ENCODE measurements at places on chromosomes 4 and X. TPM values are rescaled to one million over a fixed set of nuclear protein-coding genes. Genes with fewer than 3 reads are reported as not detected.

DNA sequence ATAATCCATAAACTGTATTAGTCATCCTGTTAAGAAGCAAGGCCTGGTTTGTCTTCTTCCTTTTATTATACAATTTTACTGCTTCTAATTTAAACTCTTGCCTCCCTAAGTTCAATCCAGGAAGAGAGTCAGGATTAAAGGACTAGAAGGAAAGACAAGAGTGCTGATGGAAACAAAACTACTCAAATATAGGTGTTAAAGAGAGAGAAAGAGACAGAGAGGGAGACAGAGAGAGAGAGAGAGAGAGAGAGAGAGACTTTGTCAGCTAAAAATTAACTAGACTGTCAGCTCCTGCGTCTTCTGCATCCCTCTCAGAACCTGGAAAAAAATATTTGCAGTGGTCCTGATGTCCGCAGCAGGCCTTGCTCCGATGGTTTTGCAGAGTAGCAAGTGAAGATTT is 13.5 kb upstream of the FGG start:
- no peak for DNase-seq
- H3K27ac ChIP-seq, result no peak overlapping the region
- peaks cover 9% of the 10 kb centered on the region for H3K4me1 ChIP-seq
- H3K27me3 ChIP-seq, result peaks cover 41% of the 10 kb centered on the region
- no peak overlapping the region for H3K4me3 ChIP-seq
- no peaks in the 10 kb centered on the region for H3K36me3 ChIP-seq

- no peaks in the 10 kb centered on the region for H3K27me3 ChIP-seq
- no peak overlapping the region for H3K4me3 ChIP-seq
- no peaks in the 10 kb centered on the region for H3K36me3 ChIP-seq
Observed at GRCh38 chr4:123701131-123701575, 304.6 kb downstream of the SPRY1 start.

- no peaks in the 10 kb centered on the region for H3K4me1 ChIP-seq
- H3K4me3 ChIP-seq, result no peak overlapping the region
- DNase-seq, result no peak
- H3K36me3 ChIP-seq, result no peaks in the 10 kb centered on the region
Observed at GRCh38 chrX:47080915-47081236, 2.6 kb downstream of the RGN start.

- no peaks in the 10 kb centered on the region for H3K27me3 ChIP-seq
- no peak overlapping the region for H3K4me3 ChIP-seq
- H3K4me1 ChIP-seq, result no peaks in the 10 kb centered on the region
- H3K27ac ChIP-seq, result no peak overlapping the region
Observed at GRCh38 chr4:73208376-73208775, 50.2 kb downstream of the ANKRD17 start.

DNA sequence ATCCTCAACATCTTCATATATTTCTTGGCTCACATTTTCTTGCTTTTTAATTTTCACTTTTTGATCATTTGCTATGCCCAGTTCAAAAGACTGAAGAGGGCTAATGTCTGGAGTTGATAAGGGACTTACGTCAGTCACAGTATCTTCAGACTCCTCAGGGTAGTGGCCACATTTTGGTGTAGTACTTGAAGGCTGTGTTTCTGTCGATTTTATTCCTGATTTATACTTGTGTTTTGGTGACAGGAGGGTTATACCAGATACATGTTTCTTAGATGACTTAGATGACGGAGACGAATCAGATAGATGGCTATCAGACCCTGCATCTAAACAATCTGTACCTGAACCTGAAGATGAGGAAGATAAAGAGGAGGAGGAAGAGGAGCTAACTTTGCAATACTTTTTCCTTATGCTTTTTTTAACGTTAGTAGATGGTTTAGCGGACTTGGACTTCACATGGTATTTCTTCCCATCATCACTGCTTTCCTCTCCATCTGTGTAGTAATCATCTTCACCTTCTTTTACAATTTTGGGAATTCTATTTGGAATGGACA is 13.4 kb downstream of the CFAP97 start:
- DNase-seq, result no peak
- H3K36me3 ChIP-seq, result peaks cover 48% of the 10 kb centered on the region
- H3K4me3 ChIP-seq, result no peak overlapping the region
- H3K4me1 ChIP-seq, result peaks cover 13% of the 10 kb centered on the region
- H3K27ac ChIP-seq, result no peak overlapping the region
- no peaks in the 10 kb centered on the region for H3K27me3 ChIP-seq

- H3K27ac ChIP-seq, result no peak overlapping the region
- H3K36me3 ChIP-seq, result no peaks in the 10 kb centered on the region
- no peak for DNase-seq
- H3K4me1 ChIP-seq, result no peaks in the 10 kb centered on the region
- H3K27me3 ChIP-seq, result no peaks in the 10 kb centered on the region
Observed at GRCh38 chr4:29151584-29151983, 1568.6 kb upstream of the PCDH7 start.

- peaks cover 12% of the 10 kb centered on the region for H3K36me3 ChIP-seq
- no peaks in the 10 kb centered on the region for H3K27me3 ChIP-seq
- H3K4me3 ChIP-seq, result no peak overlapping the region
- DNase-seq, result no peak
- H3K4me1 ChIP-seq, result peaks cover 19% of the 10 kb centered on the region
- H3K27ac ChIP-seq, result no peak overlapping the region
Observed at GRCh38 chr4:68466751-68467150, 19.5 kb downstream of the TMPRSS11E start.

- H3K27me3 ChIP-seq, result no peaks in the 10 kb centered on the region
- H3K36me3 ChIP-seq, result no peaks in the 10 kb centered on the region
- H3K4me3 ChIP-seq, result no peak overlapping the region
Observed at GRCh38 chr4:93320356-93320755, 508.2 kb upstream of the ATOH1 start.

DNA sequence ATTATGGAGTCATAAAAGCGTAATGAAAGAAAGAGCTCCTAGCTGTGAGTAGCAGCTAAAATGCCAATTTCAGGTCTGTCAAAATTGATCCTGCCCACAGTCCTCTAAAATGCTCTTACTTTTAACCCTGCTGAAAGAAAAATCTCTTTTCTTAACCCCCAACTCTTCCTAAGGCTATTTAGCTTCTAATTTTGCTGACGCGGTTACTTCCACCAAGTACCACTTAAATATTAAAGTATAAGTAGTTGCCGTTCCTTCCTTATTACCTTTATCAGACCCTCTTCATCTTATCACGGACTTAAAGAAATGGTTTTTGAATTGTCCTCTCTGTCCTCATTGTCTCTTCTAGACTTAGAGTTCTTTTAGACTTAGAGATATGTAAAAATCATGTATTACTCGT is 272.2 kb downstream of the FRMPD4 start:
- no peak overlapping the region for H3K27ac ChIP-seq
- H3K27me3 ChIP-seq, result no peaks in the 10 kb centered on the region
- H3K4me3 ChIP-seq, result no peak overlapping the region
- DNase-seq, result no peak

GRCh38 chr4:38152721-38153386 is 192.7 kb downstream of the PTTG2 start:
- no peak overlapping the region for H3K27ac ChIP-seq
- H3K4me3 ChIP-seq, result no peak overlapping the region
- H3K36me3 ChIP-seq, result no peaks in the 10 kb centered on the region
- peaks cover 33% of the 10 kb centered on the region for H3K4me1 ChIP-seq
- DNase-seq, result no peak

GRCh38 chrX:155251391-155251790 is 12.9 kb downstream of the RAB39B start:
- no peak overlapping the region for H3K4me3 ChIP-seq
- H3K27me3 ChIP-seq, result no peaks in the 10 kb centered on the region
- no peaks in the 10 kb centered on the region for H3K36me3 ChIP-seq
- no peak overlapping the region for H3K27ac ChIP-seq

- H3K27me3 ChIP-seq, result no peaks in the 10 kb centered on the region
- H3K4me1 ChIP-seq, result peaks cover 2% of the 10 kb centered on the region
- no peaks in the 10 kb centered on the region for H3K36me3 ChIP-seq
- H3K27ac ChIP-seq, result no peak overlapping the region
Observed at GRCh38 chr4:16693641-16694040, 204.8 kb downstream of the LDB2 start.

- H3K36me3 ChIP-seq, result no peaks in the 10 kb centered on the region
- H3K4me1 ChIP-seq, result no peaks in the 10 kb centered on the region
- H3K4me3 ChIP-seq, result no peak overlapping the region
- no peaks in the 10 kb centered on the region for H3K27me3 ChIP-seq
- no peak for DNase-seq
Observed at GRCh38 chrX:77572322-77572721, 125.1 kb downstream of the FGF16 start.

- no peaks in the 10 kb centered on the region for H3K27me3 ChIP-seq
- DNase-seq, result no peak
Observed at GRCh38 chr4:142671516-142671915, 174.6 kb downstream of the INPP4B start.

- no peaks in the 10 kb centered on the region for H3K36me3 ChIP-seq
- no peak for DNase-seq
- H3K4me3 ChIP-seq, result no peak overlapping the region
- no peak overlapping the region for H3K27ac ChIP-seq
- H3K27me3 ChIP-seq, result no peaks in the 10 kb centered on the region
- H3K4me1 ChIP-seq, result no peaks in the 10 kb centered on the region
Observed at GRCh38 chrX:10591363-10592335, 28.7 kb downstream of the MID1 start.

- no peaks in the 10 kb centered on the region for H3K27me3 ChIP-seq
- no peak overlapping the region for H3K4me3 ChIP-seq
- H3K36me3 ChIP-seq, result no peaks in the 10 kb centered on the region
- no peak for DNase-seq
Observed at GRCh38 chr4:7973545-7973981, 33.9 kb upstream of the AFAP1 start.

- no peaks in the 10 kb centered on the region for H3K36me3 ChIP-seq
- no peak for DNase-seq
- H3K4me1 ChIP-seq, result no peaks in the 10 kb centered on the region
- H3K4me3 ChIP-seq, result no peak overlapping the region
- no peak overlapping the region for H3K27ac ChIP-seq
Observed at GRCh38 chr4:107094976-107095375, 58.9 kb upstream of the DKK2 start.

DNA sequence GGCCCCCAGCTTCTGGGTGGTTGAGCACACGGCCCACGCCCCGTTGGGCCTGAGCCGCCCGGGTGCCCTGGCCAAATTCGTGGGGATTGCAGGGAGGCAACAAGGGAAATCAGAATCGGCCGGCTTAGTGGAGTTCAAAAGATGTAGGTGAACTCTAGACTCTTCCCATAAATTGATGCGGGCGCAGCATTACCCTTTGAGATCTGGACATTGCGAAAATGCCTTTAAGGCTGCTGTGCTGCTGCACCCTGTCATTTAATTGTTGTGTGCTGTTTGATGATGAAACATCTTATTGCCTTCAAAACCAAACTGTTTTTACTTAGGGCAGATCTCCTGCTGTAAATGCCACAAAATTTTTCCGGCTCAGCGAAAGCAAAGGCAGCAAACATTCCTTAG is 409 bp upstream of the MPP1 start:
- H3K27me3 ChIP-seq, result no peaks in the 10 kb centered on the region
- peak overlapping the region; percentile 82 for H3K27ac ChIP-seq
- H3K36me3 ChIP-seq, result no peaks in the 10 kb centered on the region
- H3K4me3 ChIP-seq, result peak overlapping the region; percentile 62
- DNase-seq, result no peak

DNA sequence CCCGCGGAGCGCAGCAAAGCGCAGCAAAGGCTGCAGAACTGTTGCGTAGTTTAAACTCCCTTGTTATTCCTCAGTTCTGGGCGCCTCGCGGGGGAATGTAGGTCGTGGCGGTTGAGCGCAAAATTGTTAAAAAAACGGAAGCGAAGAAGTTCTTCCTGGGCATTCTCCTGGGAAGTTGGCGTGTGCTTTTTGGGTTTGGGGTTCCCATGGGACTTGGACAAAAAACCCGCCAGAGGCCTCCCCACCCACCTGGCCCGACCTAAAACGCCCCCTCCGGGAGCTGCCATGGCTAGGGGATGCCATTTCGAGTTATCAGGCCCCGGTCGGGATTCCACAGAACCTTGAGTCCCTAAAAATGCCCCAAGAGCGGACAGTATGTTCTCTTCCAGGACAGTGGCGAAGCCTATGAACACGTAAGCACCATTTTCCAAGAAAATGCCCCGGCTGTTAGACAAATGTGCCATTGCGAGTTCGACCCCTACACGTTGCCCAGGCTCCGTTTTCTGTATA is 8.9 kb downstream of the ZIC3 start:
- no peaks in the 10 kb centered on the region for H3K4me1 ChIP-seq
- no peaks in the 10 kb centered on the region for H3K36me3 ChIP-seq
- H3K4me3 ChIP-seq, result no peak overlapping the region
- peaks cover 13% of the 10 kb centered on the region for H3K27me3 ChIP-seq
- DNase-seq, result no peak

- H3K27me3 ChIP-seq, result no peaks in the 10 kb centered on the region
- no peak for DNase-seq
- H3K27ac ChIP-seq, result no peak overlapping the region
- peaks cover 4% of the 10 kb centered on the region for H3K36me3 ChIP-seq
- H3K4me1 ChIP-seq, result no peaks in the 10 kb centered on the region
- H3K4me3 ChIP-seq, result no peak overlapping the region
Observed at GRCh38 chr4:79987401-79987800, 85.6 kb downstream of the ANTXR2 start.

GRCh38 chr4:42778349-42778748 is 114.2 kb upstream of the GRXCR1 start:
- no peak overlapping the region for H3K4me3 ChIP-seq
- no peak overlapping the region for H3K27ac ChIP-seq
- H3K36me3 ChIP-seq, result no peaks in the 10 kb centered on the region
- no peak for DNase-seq

DNA sequence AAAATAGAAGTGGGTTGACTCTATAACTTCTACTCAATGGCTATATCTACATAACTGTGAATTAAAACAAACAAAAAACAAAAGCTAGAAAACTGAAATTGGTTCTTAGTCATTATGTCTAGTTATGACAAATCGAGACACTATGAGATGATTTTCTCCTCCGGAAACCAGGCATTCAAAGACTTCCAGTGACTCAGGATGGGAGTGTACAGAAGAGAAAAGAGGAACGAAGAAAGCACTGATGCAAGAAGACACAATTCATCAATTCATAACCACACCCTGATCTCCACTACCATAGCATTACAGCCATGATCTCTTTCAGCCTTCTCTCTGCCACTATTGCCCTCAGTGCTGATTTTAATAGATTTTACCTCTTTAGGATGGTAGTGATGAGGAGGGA is 253.6 kb downstream of the CBLL2 start:
- no peak for DNase-seq
- no peaks in the 10 kb centered on the region for H3K27me3 ChIP-seq
- no peak overlapping the region for H3K4me3 ChIP-seq
- no peaks in the 10 kb centered on the region for H3K36me3 ChIP-seq
- no peaks in the 10 kb centered on the region for H3K4me1 ChIP-seq

Gene CDX4
- total RNA-seq, result not detected

Gene CYTL1
- 2.5 TPM for total RNA-seq

Gene NEUROG2
- not detected for total RNA-seq

Gene SLC6A14
- total RNA-seq, result 1.4 TPM

Gene GDPD2
- total RNA-seq, result not detected

Gene PPP1R2C
- not detected for total RNA-seq

Gene TXK
- 1.7 TPM for total RNA-seq

Gene PDLIM3
- total RNA-seq, result 31.0 TPM

Gene TRPC5OS
- not detected for total RNA-seq

Gene PLP1
- total RNA-seq, result 6.2 TPM

Gene PAGE1
- not detected for total RNA-seq

Gene SULT1E1
- 13.5 TPM for total RNA-seq

Gene FGF5
- total RNA-seq, result not detected

Gene ATP1B4
- not detected for total RNA-seq

Measured in esophagus squamous epithelium (tissue), 5 donors.